ENCODE measurements at places on chromosomes 13 and 19.
A peak's percentile ranks its signal among the peaks of the same experiment; 100 is the strongest.

GRCh38 chr13:110836605-110836903 lies 78.3 kb downstream of the ANKRD10 start:
- DNase-seq = no peak

DNA sequence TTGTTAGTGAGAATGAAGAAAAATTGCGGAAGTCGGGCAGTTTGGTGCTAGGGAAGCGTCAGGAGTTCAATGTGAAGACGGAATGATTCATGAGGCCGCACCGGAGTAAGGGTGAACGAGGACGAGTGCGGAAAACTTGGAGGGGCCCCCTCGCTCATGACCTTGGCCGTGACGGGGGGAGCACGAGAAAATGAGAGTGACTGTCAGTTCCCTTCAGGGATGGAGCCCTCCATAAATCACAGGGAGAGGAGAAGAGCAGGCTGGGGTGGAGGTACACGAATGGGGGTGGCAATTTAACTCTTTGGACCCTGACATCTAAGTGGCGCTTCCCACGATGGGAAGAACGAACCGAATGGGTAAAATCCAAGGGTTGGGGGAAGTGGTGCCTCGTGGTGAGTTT lies 486.4 kb downstream of the TSHZ3 start:
- no peak for DNase-seq

- no peak for DNase-seq
Measured at GRCh38 chr13:66222926-66223325, 1007.2 kb downstream of the PCDH9 start.

DNA sequence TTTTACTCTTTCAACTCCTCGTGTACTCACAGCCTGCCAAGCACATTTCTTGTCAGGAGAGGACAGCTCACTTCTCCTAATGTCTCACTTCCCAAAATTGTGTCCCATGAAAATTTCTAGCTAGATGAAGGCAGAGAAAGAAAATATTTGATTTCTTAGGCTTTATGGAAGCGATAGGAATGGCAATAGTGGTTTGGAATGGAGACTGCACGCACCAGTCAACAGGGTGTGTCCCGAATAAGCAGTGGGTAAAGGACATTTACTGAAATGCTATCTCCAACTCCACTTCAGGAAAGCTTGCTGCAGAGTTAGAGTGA lies 321 bp upstream of the ZNF222 start:
- no peak for DNase-seq

DNA sequence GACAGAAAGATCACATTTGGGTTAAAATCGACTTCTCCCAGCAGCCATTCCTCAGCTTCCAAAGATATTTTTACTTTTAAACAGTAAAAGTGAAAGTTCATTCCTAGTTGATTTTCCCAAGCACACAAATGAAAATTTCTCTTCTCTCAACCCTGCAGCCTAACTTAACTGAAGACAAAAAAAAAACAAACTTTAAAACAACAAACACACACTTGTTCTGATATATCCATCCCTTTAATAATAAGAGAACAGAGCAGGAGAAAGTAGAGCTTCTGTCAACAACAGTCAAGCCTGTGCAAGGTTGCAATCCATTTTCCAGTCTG lies 72.9 kb downstream of the STK24 start:
- DNase-seq = no peak

- DNase-seq = no peak
Measured at GRCh38 chr19:11136400-11137101, 19.0 kb downstream of the SPC24 start.

GRCh38 chr13:32911506-32911905 lies 104.7 kb upstream of the KL start:
- peak; percentile 50 for DNase-seq

Data from cardiac fibroblast (primary cell).